ENCODE measurements at places on chromosomes 6 and 20.

GRCh38 chr20:20691477-20692235, 20.8 kb downstream of the RALGAPA2 start:
- DNase-seq = no peak

GRCh38 chr6:98634569-98634968, 199.8 kb upstream of the POU3F2 start:
- no peak for DNase-seq

- DNase-seq = no peak
Measured at GRCh38 chr6:7106752-7107577, 796 bp upstream of the RREB1 start.

DNA sequence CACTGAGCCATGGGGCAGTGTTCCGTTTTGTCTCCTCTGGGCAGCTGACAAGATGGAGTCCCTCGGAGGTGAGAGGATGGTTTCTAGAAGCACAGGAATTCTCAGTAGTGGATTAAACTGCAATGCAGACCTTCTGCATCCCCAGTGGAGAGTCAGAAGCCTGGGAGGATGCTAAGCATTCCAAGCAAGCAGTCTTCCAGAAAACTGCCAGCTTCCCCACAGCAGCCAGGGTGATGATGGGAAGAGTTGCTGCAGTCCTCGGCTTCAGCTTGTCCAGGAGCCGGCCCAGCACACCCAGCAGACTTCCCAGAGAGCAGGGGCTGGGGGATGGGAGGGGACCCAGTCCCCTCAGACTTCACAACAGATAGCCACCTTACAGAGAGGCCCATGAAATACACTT, 163.6 kb downstream of the LY86 start:
- no peak for DNase-seq

DNA sequence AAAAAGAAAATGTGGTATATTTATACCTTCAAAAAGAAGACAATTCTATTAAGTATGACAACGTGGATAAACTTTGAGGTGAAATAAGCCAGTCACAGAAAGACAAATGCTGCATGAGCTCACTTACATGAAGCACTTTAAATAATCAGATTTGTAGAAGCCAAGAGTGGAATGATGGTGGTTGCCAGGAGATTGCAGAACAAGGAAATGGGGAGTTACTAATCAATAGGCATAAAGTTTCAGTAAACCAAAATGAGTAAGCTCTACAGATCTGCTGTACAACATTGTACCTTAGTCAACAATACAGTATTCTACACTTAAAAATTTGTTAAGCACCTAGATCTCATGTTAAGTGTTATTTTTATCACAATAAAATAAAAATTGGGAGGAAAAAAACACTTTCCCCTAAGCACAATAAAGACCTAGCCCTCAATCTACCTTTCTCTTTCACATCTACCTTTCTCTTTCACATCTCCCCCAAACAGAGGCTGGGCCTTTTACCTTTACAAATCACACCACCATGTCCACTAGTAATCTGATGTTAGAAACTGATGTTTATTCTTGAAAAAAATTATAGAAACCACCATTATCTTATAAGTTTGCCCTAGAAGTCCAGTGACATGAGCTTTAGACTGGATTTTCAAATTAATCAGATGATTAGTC, 73.9 kb downstream of the PKIB start:
- DNase-seq = no peak

- no peak for DNase-seq
Measured at GRCh38 chr6:6221787-6222535, 98.5 kb downstream of the F13A1 start.

GRCh38 chr20:48080583-48080982, 295.3 kb upstream of the SULF2 start:
- no peak for DNase-seq

GRCh38 chr6:3911614-3912336, 62.6 kb downstream of the FAM50B start:
- no peak for DNase-seq
